ENCODE measurements at places on chromosomes 5 and 9.

DNA sequence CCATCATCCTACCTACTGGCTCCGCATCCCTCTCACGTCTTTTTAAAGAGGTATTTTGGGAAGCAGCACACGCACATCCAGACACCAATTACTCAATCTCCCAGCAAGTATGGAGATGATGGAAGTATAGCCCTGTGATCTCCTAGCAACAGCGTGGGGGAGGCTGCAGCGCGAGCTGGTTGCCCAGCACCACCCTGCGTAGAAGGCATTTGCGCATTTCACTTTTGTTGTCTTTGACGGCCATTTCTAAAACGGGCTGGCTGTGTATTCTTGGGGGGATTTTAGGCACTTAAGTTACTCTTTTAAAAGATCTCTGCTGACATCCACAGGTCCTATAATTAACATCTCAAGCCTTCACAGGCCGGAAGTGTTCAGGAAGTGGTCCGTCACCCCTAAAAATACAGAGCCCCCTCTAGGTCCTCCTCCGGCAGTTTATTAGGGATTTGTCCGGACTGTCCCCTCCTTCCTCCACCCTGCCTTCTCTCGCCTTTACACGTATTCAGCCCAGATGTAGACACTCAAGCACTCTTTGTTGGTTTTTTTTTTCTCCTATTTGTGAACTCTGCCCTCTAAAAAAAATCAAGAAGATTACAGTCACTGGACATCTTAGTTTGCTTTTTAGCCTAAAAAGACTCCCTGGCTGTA, 371.4 kb downstream of the NTRK2 start:
- DNase-seq = no peak

DNA sequence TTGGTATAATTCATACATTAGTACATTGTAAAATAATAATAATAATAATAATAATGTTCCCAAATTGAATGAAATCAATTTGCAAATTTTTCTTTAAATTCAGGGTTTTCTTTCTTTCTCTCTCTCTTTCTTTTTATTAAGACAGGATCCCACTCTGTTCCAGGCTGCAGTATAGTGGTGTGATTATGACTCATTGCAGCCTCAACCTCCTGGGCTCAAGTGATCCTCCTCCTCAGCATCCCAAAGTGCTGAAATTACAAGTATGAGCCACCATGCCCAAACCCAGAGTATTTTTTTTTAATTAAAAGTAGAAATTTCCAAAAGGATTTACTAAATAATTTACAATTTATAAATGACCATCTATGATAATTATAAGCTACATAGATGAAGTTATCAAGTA, 117.7 kb downstream of the HOMER1 start:
- no peak for DNase-seq

DNA sequence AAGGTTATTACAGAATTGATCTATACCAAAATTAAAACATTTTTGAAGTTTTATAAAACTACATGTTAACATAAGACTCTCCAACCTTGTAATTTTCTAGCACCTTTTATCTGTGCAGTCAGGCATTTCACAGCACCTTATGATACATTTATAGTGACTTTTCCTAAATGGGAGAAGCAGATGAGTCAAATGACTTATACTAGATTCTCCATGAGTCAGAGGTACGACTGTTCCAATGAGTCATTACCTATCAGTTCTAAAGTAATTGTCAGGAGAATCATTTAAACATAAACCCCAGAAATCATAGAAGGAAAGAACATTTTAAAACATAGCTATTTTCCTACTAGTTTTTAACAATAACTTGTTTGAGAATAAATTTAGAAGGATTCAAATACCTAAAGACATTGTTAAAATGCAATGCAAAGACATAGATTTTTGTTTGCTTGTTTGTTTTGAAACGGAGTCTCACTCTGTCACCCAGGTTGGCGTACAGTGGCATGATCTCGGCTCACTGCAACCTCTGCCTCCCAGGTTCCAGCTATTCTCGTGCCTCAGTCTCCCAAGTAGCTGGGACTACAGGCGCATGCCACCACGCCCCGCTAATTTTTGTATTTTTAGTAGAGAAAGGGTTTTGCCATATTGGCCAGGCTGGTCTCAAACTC, 34.7 kb upstream of the DMXL1 start:
- DNase-seq = no peak

DNA sequence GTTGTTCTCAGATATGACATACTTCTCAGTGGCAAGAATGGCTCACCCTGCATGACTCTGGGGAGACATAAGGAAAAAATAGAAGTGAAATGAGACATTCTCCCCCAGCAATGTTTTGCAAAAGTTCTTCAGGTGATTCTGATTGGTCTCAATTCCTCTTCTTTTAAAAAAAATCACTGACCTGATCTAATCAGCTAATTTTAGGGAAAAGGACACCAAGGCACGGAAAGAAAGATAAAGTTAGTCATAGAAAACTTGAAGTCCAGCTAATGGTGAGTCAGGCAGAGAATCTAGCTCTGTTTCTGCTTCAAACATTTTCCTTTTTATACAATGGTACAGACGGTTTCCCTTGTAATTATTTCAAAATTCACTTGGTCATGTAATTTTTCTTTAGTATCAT, 1018.9 kb upstream of the ARRDC3 start:
- DNase-seq = no peak

DNA sequence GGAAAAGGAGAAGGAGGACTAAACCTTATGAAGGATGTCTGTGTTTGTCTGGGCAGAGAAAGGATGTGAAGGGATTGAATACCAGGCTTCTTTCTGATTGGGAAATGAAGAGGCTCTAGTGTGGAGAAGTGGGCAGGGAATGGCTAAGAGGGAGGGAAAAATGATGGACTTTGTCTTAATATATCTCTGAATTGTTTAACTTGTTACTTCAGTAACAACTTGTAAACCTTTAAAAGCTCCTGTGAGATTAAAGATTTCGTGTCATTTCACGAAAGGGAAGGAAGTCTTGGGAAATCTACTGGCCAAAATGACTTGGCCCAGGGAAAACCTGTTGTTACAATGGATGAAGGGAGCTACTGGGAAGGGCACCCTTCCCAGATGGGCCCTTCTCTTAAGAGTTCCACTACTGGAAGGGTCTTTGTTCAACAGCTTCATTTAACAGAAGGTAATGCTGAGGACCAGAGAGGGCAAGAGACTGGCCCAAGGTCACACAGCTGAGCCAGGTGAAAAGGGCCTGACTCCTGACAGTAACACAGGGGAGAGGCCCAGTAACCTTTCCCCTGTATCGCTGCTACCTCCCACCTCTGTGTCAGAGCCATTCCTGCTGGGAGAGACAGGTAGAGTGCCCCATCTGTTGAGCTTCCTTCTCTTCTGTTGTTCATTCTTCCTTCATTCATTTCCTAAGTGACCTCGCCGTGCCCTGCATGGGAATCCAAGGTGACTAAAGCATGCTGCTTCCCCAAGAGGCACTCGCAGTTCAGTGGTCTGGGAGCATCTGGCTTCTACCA, 5.1 kb upstream of the TCOF1 start:
- DNase-seq = no peak

DNA sequence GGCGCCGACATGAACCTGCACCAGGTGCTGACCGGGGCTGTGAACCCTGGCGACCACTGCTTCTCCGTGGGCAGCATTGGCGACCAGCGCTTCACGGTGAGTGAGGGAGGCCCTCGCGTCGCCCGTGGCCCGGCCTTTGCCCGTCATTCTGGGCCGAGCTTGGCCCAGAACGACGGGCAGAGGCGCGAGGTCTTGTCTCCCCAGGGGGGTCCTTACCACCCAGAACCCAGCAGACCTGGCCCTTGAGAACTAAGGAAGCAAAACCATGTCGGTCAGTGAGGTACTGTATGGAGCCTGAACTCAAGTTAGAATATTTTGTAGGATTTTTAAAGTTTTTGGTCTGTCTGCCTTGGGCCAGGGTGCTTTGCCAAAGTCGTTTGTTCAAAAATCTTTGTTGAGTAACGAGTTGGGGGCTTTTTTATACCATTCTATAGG, 691 bp downstream of the DMXL1 start:
- no peak for DNase-seq

DNA sequence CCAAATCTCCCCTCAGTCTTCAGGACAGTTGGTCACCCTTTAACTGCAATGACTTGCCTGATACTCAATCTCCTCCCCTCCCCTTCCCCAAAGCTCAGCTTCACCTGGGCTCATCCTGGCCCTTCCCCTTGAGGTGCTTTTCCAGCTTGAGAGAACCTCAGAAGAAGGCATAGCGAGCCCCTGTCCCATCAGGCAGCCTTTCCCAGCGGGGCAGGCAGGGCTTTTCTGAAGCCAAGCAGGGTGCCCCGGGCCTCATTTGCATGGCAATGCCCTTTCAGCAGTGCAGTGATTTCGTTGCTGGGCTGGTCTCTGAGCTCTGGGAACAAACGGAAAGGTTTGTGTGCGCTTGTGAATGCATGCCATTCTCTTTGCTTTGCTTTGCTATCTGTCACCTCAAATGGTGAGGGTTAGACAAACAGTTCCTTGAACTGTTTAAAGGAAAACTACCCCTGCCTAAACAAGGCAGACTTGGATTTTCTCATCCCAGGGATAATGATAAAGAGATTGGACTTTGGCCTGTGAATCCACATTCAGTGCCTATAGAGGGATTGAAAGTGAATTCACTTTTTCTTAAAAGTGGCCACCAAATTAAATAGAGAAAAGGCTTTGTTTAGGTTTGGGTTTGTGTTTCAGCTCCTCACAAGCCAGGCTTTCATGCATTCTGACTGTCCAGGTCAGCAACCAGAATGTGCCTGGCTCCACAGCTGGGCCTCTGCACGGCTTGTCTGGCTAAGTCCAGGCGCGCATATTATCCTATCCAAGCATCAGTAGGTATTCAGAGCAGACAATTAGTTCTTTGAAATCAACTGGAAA, 165.3 kb downstream of the ZNF608 start:
- no peak for DNase-seq

DNA sequence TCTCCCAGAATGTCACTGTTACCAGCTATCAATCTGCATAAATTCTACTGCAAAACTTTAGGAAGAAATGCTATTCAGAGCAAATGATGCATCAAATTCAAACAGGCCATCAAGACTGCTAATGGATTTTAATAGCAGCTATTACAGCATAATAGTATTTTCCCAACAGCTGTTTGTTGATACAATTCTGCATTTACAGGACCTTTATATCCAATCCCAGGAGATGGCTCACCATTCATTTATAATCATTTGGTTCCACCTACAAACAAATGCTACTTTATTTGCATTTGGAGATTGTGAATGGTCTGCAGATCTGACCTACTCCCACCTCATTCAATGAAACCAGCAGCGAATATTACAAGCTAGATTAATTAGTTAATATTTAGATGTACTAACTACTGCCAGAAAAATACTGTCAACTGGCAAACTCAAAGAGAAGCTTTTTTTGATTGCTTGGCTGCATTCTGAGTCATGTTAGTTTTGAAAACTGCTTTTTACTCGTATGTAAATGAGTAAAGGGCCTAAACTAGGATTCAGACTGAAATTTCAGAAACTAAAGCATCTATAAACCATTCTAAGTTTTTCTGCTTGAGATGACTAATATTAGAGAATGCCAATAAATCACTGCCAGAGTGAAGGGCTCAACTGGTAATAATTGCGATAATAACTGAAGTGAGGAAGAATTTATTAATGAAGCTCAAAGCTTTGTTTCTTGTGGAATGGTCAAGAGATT, 7.1 kb upstream of the PCA3 start:
- DNase-seq = no peak

DNA sequence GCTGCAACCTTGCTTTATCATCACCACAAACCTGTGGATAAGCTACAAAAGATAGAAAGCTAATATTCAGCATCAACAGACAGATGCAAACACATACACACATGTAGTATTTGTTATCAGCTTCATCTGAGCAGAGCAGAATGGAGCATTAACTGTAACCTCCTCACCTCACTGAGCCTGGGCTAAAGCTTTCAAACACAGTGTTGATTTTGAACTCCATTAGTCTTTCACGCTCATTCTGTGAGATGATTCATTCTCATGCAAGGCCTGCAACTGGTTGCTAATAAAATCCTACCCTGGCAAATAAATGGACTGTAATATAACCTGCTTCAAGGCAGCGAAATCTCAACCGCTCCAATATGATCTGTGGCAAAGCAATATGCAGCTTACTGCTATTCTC, 1360.6 kb upstream of the ACO1 start:
- DNase-seq = no peak

All from stimulated activated CD8-positive, alpha-beta memory T cell treated with anti-CD3 and anti-CD28 coated beads, Interleukin-7, amount 100 ng/mL, for 1 hour (primary cell).